ENCODE measurements at places on chromosomes 6 and 20.

GRCh38 chr20:63843778-63844177 is 12.7 kb upstream of the ZBTB46 start:
- DNase-seq, result peak; percentile 75

GRCh38 chr6:165586706-165587105 is 76.3 kb downstream of the PDE10A start:
- no peak for DNase-seq

DNA sequence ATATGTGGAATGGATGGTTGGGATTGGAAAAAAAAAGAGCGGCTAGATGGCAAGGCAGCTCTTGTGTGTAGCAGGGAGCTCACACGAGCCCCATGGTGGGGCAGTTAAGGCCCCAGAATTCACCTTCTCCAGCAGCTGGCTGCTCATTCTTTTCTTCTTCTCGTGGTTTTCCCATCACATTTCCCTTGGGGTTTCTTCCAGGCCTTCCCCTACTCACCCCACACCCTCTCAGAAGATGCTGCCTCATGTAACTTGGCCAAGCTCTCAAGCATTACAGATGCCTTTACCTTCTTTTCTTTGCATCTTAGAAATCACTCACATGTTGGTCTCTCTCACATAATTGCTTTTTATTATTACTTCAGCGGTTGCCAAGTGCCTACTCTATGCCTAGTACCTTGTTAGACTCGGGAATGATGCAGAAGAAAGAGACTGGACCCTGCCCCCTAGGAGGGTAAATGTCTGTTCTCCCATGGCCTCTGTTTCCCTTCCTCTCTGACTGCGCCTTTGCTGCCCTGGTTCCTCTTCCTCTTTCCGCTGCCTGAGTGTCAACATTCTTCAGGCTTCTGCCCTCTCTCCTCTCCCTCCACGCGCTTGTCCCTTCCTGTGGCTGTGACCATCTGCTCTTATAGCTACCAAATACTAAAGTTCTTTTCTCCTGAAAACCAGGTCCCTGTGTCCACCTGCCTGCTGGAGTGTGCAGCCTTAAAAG is 28.6 kb downstream of the PPARD start:
- peak; percentile 79 for DNase-seq

GRCh38 chr20:36821964-36822437 is 48.4 kb upstream of the DSN1 start:
- no peak for DNase-seq

- DNase-seq, result no peak
Measured at GRCh38 chr6:157539900-157540752, 159.1 kb downstream of the ZDHHC14 start.

GRCh38 chr6:141866731-141867497 is 265.8 kb upstream of the GJE1 start:
- no peak for DNase-seq

DNA sequence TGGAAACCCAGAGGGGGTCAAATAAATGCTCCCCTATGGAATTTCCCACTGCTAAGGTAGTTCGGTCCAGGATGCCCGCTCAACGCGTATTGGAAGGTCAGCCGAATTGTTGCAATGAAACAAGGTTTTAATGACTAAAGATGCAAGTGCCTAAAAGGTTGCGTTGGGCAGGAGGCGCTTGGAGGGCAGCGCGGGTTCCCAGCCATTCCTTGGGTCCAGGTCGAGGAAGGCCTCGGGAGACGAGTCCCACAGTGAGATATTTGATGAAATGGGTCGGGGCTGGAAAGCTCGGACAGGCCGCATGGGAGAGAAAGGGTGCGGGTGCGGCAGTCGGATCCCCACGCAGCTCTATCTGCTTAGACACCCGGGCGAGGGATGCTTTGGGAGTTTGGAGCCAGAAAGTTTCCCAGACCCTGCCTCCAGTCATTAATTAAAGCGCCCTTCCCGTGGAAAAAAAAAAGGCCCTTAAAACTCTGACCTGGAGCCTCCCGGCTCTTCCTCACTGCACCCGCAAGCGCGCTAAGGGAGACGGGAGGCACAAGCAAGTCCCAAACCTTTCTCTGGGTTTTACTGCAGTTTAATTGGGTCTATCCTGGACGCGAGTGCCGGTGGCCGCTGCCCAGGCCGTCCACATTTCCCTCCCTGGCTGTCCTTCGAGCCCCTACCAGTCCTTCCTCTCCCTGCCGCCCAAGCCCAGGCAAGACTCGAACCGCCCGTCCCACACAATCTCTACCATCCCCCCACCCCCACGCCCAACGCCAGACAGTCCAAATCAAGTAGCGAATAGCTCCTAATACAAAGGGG is 24.2 kb downstream of the TFAP2A start:
- no peak for DNase-seq

GRCh38 chr20:43953919-43954592 is 39.4 kb downstream of the TOX2 start:
- DNase-seq, result peak; percentile 64

GRCh38 chr6:169498916-169499513 is 202.8 kb downstream of the WDR27 start:
- no peak for DNase-seq

DNA sequence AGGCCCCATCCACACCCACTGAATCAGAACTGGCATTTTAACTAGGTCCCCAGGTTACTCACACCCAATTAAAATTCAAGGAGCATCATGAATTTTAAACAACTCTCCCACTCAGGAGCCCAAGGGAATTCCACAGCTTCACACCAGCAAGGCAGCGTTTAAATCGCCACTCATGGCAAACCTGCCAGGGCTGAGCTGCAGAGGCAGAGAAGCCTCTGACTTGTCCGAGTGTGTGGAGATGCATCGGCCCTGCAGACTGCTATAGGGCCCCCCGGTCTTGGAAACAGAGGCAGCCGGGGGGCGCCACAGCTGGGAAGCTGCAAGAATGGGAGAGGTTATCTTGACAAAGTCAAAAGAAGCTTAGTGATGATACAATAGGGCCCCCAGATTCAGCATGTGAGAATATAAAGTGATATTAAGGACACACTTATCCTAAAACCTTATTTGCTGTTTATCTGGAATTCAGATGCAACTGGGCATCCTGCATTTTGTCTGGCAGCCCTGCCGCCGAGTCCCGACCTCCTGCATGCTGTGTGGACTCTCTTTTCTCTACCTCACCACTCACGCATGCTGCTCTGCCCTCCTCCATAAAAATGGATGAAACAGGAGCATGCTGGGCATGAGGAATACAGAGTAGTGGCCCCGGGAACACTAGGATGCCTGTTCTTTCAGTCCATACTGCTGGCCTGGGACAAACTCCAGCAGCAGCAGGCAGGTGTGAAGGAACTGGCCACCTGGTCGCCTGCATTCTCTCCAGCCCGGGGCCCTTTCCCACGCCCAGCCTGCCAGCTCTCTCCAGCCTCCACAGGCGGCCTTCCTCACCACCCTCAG is 126.1 kb downstream of the PXDC1 start:
- peak; percentile 54 for DNase-seq

DNA sequence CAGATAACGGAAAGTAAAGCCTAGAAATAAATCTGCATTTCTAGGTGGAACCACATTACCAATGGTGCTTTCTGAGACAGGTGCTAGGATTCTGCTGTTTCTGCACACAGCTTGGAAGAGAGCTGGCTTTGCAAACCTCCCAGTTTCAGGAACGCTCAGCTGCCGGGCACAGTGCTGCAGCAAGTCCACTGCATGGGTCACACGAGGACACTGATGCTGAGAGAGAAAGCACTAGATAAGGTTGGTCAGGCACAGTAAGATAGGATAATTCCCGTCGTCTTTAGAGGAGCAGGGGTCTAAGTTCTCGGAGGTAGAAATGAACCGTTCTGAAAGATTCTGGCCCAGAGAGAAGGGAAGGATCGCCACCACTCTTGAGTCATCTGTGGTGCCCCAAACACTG is 11.0 kb downstream of the UNC93A start:
- peak; percentile 24 for DNase-seq

DNA sequence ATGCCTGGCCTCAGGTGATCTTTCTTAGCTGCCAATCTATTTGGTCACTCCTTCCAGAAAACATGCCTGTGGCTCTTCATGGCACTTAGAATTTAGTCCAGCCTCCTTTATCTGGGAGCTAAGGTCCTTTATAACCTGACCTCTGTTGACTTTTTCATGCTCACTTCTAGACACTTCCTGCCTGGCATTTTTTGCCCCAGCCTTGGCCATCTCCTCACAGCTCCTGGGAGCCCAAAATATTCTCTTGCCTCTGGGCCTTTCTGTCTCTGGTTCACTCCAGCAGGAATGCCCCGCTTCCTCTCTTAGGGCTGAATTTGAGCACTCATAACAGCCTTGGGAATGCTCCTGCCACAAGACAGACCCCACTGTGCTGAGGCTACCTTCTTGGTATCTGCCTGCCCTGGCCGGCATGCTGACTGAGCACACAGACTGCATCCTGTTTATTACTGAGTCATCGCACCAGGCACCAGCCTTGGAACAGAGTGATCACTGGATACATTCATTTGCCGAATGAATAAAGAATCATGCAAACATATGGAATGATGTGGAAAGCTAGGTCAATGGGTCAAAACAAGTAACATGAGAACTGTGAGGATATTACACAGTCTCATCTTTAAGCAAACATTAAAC is 5.8 kb upstream of the EEF1E1 start:
- no peak for DNase-seq

DNA sequence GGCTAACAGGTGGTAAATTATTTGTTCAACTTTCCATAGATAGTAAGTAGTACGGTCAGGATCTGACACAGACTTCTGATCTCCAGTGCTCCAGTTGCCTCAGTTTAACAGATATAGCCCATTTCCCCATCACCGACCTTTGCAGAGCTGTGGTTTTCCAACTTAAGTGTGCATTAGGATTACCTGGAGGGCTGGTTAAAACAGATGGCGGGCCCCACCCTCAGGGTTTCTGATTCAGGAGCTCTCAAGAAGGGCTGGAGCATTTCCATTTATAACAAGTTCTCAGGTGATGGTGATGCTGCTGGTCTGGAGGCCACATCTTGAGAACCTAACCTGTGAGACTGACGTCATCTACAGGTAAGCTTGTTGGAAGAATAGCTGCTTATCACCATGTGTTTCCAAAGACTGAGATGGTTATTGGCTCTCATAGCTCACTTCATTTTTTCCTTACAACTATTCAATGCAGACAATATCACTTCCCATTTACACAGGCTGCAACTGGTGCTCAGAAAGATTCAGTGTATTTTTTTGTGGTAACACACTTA is 360.1 kb upstream of the CHD6 start:
- DNase-seq, result no peak

DNA sequence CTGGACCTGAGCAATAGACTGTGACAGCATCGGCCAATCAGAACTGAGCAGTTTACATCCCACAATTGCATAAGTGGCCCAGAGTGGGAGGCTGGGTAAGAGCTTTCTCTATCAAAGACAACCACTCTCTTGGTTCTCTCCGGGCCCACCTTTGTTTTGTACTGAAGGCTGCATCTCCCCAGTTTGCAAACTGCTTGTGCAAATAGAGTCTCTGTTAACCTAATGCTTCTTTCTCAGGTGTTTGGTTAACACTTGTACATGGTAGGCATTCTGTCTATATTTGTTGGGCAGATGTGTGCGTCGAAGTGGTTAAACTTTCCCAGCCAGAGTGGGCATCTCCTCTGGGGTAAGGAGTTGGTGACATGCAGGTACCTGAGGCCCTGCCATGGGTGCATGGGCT is 177.1 kb downstream of the CDH26 start:
- DNase-seq, result no peak

- no peak for DNase-seq
Measured at GRCh38 chr6:160137989-160138835, 16.6 kb downstream of the SLC22A1 start.

DNA sequence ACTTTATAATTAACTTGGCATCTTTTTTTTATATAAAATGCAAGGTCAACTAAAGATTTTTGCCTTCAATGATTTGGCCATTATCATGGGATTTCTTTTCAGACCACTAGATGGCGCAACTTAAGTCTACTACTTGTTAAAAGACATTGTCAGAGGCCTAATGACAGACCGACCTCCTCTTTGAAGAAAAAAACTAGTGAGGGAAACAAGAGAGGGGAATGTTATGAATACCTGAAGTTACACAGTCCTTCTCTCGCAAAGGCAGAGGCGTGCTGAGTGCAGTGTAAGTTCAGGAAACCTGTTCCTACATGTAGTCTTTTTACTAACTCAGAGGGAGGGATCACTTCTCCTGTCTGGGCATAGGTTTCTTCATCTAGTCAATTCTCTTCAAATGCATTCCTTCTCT is 9.3 kb downstream of the TRAPPC3L start:
- DNase-seq, result no peak

- DNase-seq, result peak; percentile 82
Measured at GRCh38 chr6:52574709-52575501, 2.0 kb downstream of the TRAM2 start.

GRCh38 chr6:136767570-136768309 is 24.5 kb downstream of the MAP3K5 start:
- DNase-seq, result no peak

DNA sequence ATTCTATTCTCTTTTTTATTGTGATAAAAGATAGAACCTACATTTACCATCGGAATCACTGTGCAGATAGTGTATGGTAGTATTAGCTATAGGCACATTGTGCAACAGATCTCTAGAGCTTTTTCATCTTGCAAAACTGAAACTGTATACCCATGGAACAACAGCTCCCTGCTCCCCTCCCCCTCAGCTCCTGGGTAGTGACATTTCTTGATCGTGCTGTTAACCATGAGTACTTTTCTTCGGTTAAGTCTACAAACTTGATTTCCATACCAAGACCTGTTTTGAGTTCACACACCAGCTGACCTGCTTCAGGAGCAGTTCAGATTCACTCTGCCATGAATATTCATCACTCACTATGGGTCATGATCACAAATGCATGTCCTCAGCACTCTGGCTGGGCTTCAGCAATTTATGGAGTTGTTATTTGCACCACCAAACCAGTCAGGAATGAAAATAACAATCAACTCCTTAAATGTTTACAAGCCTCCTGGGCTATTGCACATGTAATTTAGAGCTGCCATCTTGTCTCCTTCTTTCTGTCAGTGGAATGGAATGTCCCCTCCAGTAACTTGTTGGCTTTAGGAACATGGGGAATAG is 32.8 kb downstream of the PRDM1 start:
- no peak for DNase-seq

Data from spleen (tissue), 13 donors.